PC-9 (cell line): ENCODE measurements at places on chromosomes 1 and 21. TPM values are rescaled to one million over a fixed set of nuclear protein-coding genes. Genes with fewer than 3 reads are reported as not detected.

Gene SUSD4
- 2.0 and 3.2 TPM in 2 replicates for total RNA-seq

GRCh38 chr1:174269989-174270651 is 110.8 kb downstream of the RABGAP1L start:
- no peaks in the 10 kb centered on the region for H3K36me3 ChIP-seq
- H3K4me1 ChIP-seq, result no peaks in the 10 kb centered on the region
- no peak overlapping the region for H3K4me3 ChIP-seq
- H3K27ac ChIP-seq, result no peak overlapping the region

- H3K4me3 ChIP-seq, result no peak overlapping the region
- DNase-seq, result no peak
- no peaks in the 10 kb centered on the region for H3K27me3 ChIP-seq
- H3K36me3 ChIP-seq, result 0 out of 2 replicates have a peak, but pooled peaks cover 11% of the 10 kb centered on the region
Observed at GRCh38 chr1:86747304-86747703, 42.9 kb downstream of the SH3GLB1 start.

Gene TAF1A
- 18.4 and 19.3 TPM in 2 replicates for total RNA-seq

DNA sequence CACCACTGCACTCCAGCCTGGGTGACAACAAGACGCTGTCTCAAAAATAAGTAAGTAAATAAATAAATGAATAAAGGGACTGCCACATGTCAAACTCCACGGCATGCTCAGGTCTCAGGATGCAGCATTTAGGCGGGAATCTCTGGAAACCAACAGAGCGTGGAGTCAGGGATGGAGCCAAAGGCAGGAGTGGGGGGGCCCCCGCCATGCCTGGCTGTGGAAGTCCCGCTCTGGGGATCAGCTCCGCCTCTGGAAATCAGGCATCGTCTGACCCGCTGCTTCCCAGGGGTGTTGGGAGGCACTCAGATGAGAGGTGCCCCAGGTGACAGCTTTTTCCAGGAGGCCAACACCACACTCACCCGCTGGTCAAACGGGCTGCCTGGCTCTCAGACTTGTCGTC is 20.2 kb downstream of the KIF17 start:
- H3K27me3 ChIP-seq, result no peaks in the 10 kb centered on the region
- H3K27ac ChIP-seq, result no peak overlapping the region
- no peak overlapping the region for H3K4me3 ChIP-seq
- no peak for DNase-seq

Gene LCE2A
- not detected in 2 replicates for total RNA-seq

- H3K36me3 ChIP-seq, result no peaks in the 10 kb centered on the region
- no peaks in the 10 kb centered on the region for H3K27me3 ChIP-seq
- H3K4me3 ChIP-seq, result no peak overlapping the region
- no peak overlapping the region for H3K27ac ChIP-seq
Observed at GRCh38 chr1:186900539-186901237, 71.9 kb downstream of the PLA2G4A start.

DNA sequence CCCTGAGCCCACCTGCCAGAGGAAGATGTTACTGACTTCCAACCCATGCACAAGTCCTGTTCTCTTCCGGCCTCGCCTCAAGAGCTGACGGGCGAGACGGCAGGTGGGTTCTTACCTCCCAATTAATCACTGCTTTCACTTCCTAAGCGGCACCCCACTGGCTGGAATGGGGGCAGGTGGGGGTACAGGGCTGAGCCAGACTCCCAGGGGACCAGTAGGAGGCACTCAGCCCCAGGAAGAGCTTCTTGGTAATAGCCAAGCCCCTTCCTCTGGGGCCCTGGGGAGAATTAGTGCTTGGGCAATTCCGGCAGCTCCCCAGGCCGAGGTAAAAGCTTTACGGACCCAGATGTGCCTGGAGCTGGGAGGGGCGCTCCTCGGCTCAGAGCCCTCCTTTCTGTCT is 9.7 kb downstream of the CNTN2 start:
- H3K4me3 ChIP-seq, result no peak overlapping the region
- H3K4me1 ChIP-seq, result no peaks in the 10 kb centered on the region
- no peak for DNase-seq
- H3K36me3 ChIP-seq, result no peaks in the 10 kb centered on the region
- no peak overlapping the region for H3K27ac ChIP-seq
- peaks cover 97% of the 10 kb centered on the region for H3K27me3 ChIP-seq

- no peak overlapping the region for H3K27ac ChIP-seq
- H3K4me1 ChIP-seq, result peaks cover 15% of the 10 kb centered on the region
- H3K36me3 ChIP-seq, result no peaks in the 10 kb centered on the region
- no peak for DNase-seq
- H3K4me3 ChIP-seq, result no peak overlapping the region
Observed at GRCh38 chr1:156149374-156150332, 3.7 kb upstream of the SEMA4A start.

GRCh38 chr1:167698313-167698712 is 23.5 kb upstream of the MPZL1 start:
- peaks cover 13% of the 10 kb centered on the region for H3K4me1 ChIP-seq
- H3K36me3 ChIP-seq, result no peaks in the 10 kb centered on the region
- H3K27ac ChIP-seq, result no peak overlapping the region
- no peak overlapping the region for H3K4me3 ChIP-seq
- no peak for DNase-seq

- DNase-seq, result no peak
- no peaks in the 10 kb centered on the region for H3K27me3 ChIP-seq
- H3K4me3 ChIP-seq, result no peak overlapping the region
- no peak overlapping the region for H3K27ac ChIP-seq
Observed at GRCh38 chr21:46153247-46154154, 1.9 kb downstream of the FTCD start.

Gene PRAMEF13
- total RNA-seq, result not detected in 2 replicates

- no peak for DNase-seq
- no peaks in the 10 kb centered on the region for H3K4me1 ChIP-seq
- H3K4me3 ChIP-seq, result no peak overlapping the region
- H3K36me3 ChIP-seq, result no peaks in the 10 kb centered on the region
Observed at GRCh38 chr1:219682788-219683187, 69.9 kb upstream of the ZC3H11B start.

Gene CELA2A
- total RNA-seq, result not detected in 2 replicates

Gene TBX15
- total RNA-seq, result not detected in 2 replicates
